Activated CD4-positive, CD25-positive, alpha-beta regulatory T cell treated with anti-CD3 and anti-CD28 coated beads, Interleukin-2, amount 50 U/mL, for 72 hours (primary cell): ENCODE measurements at places on chromosomes 5 and 9.

DNA sequence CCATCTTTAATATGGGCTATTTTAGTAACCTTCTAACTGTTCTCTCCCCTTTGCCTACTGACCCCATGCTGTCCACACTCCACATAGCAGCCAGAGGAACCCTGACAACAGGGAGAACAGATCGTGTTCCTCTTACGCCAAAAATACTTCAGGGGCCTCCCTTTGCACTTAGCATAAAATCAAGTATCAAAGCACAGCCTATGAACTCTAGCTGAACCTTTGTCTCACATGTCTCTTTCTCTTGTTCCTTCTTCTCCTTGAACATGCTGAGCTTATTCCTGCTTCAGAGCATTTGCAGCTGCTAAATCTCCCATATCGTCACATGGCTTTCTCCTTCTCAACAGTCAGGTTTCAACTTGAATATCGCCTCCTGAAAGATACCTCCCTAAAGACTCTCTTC is 698.8 kb upstream of the C9orf72 start:
- no peak for DNase-seq

GRCh38 chr5:169176709-169177694 is 123.9 kb downstream of the SLIT3 start:
- no peak for DNase-seq

DNA sequence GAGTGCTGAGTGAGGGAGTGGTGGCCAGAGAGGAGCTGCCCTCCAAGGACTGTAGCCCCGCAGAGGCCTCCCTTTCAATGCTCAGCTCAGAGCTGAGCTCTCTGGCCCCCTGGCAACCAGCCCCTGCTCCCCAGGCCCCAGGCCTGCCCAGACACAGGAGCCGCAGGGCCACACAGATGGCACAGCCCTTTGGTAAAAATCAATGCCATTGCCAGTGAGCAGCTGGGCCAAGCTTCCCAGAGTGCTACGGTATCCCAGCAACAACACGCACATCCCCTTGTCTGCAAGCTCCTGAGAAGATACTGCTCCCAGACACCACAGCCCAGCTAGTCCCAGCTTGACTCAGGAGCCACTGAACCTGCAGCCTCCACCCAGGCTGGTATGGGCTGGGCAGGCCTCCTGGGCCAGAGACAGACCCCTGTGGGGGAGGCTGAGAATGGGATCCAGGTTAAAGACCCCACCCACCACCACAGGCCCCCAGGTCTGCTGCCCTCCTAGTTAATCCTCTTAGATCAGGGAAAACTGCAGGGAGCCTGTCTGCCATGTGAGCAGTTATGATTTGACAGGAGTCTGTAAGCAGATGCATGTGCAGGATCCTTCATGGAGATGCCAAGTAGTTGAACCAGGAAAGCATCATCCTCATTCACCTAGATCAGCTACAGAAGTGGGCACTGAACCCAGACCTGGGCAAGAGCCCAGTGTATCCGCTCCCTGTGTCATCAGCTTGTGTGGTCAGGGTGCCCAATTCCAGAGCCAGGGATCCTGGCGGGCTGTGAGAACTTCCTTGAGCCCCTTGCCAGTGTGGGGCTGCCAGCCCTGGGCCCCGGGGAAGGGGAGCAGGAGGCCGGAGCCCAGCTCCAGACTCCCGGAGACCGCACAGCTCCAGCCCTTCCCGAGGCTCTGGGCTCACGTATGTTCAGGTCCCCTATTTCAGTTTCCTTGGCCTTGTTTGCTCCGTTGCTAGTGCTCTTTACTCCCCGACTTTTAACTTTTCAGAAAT is 26.7 kb upstream of the ADAMTS2 start:
- DNase-seq: no peak

DNA sequence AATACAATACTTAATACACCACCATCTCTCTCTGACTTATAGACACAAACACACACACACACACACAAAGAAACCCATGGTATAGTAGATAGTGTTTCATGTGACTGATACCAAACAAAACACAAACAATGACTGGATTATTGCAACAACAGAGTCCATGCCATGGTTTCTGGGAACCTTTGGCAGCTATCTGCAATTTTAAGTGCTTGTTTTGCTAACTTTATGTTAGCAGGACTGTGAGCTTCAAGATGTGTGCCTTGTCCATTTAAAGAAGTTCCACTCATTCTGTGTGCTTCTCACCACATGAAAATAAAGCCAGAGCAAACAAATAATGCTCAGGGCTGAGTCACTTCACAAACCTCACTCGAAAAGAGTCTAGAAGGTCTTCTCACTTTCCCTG is 15.1 kb upstream of the LURAP1L start:
- DNase-seq: no peak

- no peak for DNase-seq
Measured at GRCh38 chr5:765948-766631, 18.4 kb downstream of the ZDHHC11B start.

DNA sequence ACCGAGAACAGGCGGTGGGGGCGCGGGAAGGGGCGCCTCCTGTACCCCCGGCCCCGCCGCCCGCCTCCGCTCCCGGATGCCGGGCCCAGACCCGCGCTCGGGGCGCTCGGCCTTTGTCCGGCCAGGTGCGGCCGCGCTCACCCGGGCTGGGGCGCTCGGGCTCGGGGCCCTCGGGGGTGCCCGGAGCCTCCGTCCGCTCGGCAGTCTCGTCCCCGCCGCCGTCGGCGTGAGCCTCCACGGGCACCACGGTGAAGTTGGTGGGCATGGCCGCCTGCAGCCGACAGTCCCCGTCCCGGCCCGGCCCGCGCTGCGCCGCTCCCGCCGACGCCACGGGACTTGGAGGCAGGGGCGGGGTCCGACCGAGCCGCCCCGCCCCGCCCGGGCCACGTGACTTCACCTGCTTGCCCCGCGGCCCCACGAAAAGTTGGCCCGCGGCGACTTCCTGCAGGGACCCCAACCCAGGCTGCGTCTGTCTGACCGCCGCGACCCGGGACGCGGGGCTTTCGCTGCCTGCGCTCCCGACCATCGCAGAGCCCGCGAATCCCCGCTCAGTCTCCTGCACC is at the start of gene SLC12A7:
Gene SLC12A7, minus strand, starts transcription at position 337 of the 563 bp plus-strand sequence. Its CDS starts 72 bp downstream, at position 265.
- peak; percentile 71 for DNase-seq

- DNase-seq: no peak
Measured at GRCh38 chr5:106956886-106957285, 713.9 kb downstream of the EFNA5 start.

- no peak for DNase-seq
Measured at GRCh38 chr9:89853161-89853560, 248.3 kb downstream of the GADD45G start.

DNA sequence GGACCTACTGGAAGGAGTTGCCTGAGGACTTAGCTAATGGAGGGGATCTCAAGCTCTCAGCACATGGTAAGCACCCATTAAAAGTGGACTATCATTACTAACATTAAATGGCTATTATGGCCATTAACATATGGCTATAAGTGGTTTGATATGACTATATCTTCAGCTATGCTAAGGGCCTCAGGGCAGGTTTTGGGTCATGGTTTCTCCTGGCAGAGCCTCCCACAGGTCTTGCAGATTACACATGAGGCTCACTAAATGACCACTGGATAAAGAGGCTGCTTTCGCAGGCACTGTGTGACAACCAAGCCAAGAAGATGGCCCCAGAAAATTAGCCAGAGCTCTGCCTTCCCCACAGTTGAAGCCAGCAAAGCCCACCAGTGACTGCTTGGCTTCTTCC is 15.4 kb downstream of the CCNJL start:
- no peak for DNase-seq

DNA sequence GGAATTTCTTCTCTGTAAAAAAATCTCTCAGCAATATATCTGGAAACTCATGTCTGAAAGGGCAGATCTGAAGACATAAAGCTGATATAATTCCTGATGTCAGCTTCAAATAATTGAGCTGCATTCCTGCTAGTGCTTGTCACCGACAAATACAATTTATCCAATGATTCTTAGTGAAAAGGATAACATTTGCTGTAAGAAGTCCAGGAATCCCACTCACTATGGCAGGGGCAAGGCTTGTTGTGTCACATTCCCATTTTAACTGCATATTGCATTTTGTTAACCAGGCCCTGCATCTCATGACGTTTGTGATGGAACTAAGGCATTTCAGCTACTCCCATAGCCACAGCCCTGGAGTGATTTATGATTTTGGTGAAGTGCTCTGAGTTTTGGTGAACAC is 160.1 kb upstream of the DAB2 start:
- DNase-seq: no peak

DNA sequence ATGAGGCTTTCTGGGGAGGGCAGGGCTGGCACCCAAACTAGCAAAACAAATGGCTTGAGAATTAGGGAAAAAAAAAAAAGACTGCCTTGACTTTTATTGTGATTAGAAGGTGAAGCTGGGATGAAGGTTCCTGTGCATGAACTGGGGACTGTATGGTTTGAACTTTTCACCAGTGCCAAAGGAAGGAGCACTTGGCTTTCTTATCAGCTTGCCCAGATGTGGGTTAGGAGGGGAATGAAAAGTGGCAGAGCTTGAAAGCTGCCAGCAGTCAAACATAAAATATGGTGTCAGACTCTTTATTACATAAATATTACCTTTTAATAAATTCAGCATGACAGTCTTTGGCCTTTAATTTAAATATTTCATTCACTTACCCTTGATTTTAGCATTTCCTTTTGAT is 182.5 kb downstream of the PSAT1 start:
- no peak for DNase-seq

DNA sequence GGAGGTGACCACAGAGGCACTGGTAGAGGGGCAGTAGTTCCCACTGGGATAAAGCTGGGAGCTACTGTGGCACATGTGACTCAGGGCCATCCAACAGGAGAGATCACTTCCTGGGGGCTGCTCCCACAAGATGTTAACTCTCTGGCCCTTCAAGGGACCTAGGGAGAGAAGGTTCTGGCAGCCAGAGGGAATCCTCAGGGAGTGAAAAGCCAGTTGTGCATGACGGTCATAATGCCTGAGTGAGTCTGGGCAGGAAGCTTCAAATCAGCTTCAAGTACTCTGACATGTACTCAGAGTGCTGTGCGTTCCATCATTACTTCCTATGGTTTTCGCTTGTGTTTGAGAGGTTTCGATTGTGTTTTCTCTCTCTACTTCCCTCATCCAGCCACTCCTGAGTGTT is 388.5 kb downstream of the GABRG2 start:
- DNase-seq: no peak

GRCh38 chr5:72922422-72922821 is 33.4 kb upstream of the FCHO2 start:
- no peak for DNase-seq

- DNase-seq: no peak
Measured at GRCh38 chr5:10761933-10762775, 1.1 kb upstream of the DAP start.

DNA sequence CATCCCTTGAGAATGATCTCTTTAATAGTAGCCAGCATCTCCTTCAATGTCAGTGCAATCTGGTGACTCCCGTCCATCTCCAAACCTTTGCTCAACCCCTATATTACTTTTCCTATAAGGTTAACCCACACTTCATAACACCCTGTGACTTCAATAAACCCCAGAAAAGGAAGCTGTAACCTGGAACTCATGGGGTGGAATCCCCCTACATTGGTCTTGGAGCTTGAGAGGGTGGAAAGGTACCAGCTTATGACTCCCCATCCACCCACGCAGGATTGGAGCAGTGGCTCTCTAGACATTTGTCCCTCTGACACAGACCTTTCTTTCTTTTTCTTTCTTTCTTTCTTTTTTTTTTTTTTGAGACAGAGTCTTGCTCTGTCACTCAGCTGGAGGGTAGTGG is 54.7 kb upstream of the ZFR start:
- no peak for DNase-seq

DNA sequence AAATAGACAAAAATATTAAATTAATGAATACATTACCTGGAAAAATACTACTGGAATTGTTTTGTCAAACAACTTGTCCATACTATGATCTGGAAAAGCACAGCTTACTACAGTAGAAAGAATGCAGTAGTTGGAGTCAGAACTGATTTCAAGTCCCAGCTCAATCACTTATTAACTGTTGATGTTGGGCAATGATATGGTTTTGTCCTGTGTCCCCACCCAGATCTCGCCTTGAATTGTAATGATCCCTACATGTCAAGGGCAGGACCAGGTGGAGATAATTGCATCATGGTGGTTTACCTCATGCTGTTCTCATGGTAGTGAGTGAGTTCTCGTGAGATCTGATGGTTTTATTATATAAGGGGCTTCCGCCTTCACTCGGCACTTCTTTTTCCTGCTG is 247.5 kb downstream of the CD180 start:
- DNase-seq: no peak

DNA sequence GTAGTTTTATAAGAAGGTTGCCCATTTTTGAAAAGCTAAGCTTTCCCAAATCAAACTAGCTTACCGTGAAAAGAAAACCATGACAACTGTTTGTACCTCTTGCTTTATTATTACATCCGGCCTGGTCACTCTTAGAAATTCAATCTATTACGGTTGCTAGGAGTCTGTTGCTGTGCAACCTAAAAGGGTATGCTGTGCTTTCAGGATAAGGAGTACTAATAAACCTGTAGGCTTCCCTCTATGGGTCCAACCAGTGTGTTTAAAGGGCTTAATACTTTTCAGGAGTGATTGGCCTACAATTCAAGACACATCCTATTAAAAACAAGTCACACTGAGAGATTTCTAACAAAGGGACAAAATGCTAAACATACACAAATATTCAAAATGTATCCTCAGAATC is 27.1 kb downstream of the RFX3 start:
- DNase-seq: no peak

- DNase-seq: no peak
Measured at GRCh38 chr5:40560474-40561110, 119.1 kb upstream of the PTGER4 start.

DNA sequence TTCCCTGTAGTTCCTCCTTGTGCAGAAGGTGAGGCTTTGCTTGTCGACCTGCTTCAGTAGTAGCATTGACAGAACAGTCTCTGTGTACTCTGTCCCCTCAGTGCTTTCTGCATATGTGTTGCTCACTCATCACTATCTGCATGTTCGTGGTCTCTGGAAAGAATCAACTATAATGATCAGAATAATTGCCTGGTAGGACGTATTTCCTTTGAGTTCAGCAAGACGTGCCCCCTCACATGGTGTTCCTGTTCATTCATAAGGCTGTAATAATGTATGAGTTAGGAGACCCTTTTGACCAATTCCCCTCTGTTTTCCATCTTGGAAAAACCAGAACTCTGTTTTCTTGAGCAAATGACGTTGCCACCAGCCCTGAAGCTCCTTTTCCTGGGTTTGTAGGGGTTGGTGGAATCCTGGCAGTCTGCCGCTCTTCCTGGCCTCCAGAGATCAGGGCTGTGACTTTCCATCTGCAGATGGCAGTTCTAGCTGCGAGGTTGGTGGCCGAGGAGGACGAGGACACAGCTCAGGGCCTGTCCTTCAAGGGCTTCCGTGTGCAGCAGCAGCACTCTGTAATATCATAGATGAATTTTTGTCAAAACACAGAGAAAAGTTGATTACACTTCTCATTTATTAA is 61.9 kb downstream of the EXOSC2 start:
- DNase-seq: no peak

DNA sequence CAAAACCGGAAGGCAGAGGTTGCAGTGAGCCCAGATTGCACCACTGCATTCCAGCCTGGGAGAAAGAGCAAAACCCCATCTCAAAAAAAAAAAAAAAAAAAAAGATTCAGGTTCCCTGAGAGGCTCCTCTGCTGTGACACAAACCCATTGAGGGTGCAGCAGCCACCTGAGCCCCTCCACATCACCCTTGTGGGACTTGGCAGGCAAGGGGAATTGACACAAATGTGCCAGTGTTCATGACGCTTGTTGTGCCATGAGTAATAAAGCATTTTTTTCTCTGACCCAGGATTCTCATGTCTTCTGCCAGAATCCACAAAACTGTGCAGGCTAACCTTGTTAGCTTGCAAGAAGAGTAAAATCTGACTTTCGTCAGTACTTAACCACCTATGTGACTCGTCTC is 149.6 kb downstream of the TTC39B start:
- no peak for DNase-seq

- DNase-seq: no peak
Measured at GRCh38 chr9:87889882-87890252, 7.2 kb downstream of the SPATA31E1 start.
